ENCODE measurements at places on chromosomes 12 and 14.

DNA sequence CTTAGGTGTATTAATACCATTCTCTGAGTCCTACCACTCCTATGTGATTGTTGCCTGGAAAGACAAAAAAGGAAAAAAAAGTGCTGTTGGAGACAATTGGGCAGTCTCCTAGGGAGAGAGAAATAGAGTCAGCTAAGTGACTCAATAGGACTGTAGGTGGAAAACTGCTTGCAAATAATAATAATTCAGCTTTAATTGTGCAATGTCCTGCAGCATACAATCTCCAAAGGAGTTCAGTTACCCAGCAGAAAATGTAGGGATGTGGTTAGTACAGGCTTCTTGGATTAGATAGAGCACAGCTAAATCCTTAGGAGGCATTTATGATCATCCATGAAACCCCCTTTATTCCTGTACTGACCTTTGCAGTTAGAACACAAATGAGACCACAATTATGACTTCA lies 3.0 kb upstream of the SRSF9 start:
- DNase-seq, result no peak

GRCh38 chr14:99604278-99604765 lies 315 bp upstream of the CCDC85C start:
- peak; percentile 98 for DNase-seq

DNA sequence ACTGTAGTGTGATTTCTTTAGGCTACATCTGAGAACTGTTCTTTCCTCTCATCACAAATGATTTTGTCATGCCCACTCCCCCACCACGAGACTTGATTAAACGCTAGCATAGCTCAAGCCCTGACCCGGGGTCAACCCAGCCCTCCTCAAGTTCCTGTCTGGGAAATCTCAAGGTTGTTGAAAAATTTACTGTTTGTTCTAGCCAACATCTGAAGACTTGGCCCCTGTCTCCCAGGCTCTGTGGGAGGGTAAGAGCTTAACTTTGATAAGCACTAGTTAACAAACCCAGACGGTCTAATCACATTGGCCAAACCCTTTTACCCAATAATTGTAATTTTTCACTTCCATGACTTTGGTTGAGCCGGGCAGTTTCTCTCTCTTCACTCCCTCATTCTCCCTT lies 86.2 kb upstream of the AMIGO2 start:
- DNase-seq, result no peak

GRCh38 chr14:90354551-90355298 lies 23.0 kb upstream of the NRDE2 start:
- DNase-seq, result no peak

DNA sequence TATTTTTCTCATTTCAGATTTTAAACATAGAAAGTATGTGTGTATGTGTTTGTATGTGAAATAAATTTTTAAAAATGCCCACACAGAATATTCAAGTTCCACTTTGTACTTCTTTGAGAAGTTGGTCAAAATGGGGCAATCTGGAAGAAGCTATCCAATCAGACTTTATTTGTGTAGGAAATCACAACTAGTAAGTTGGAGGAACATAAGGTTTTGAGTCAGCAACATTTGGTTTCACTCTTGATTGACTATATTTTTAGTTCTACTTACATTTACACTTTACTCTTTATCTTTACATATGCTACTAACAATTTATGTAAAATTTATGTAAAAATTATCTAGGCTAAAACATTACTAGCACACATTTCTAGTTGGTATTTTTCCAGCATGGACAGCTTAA lies 128.1 kb downstream of the ATXN7L3B start:
- DNase-seq, result no peak

DNA sequence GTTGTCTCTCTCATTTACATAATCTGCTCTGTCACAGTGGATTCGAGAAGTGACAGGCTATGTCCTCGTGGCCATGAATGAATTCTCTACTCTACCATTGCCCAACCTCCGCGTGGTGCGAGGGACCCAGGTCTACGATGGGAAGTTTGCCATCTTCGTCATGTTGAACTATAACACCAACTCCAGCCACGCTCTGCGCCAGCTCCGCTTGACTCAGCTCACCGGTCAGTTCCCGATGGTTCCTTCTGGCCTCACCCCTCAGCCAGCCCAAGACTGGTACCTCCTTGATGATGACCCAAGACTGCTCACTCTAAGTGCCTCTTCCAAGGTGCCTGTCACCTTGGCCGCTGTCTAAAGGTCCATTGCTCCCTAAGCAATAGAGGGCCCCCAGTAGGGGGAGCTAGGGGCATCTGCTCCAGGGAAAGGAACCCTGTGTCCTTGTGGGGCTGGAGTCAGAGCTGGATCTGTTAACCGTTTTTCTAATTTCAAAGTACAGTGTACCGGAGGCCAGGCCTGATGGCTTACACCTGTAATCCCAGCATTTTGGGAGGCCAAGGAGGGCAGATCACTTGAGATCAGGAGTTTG lies 5.1 kb downstream of the ERBB3 start:
- DNase-seq, result no peak

DNA sequence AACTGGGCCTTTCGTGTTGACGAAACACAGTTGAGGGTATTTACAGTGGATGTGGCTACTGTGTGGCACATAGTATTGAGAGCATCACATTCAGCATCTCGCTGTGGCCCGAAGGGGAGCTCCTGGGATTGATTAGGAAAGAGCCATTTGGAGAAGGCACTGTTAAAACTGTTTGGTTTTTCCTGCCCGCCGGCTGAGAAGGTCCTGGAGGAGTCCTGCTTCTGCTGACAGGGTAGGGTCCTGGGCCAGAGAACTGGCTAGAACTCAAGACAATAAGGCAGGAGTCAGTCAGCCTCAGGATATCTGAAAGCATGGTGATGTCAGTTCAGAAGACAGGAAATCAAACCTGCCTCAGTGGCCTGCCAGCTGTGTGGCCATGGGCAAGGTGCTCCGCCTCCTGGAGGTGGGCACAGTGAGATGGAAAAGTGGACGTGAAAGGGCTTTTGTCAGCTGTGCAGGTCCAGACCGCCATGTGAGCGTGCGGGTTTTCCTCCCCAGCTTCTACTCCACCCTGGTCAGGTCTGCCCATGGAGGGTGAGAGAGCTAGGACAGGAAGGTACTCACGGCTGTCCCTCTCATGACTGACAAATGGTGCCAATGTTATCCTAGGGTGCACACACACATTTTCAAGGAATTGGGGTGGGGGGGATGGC lies 92.3 kb downstream of the NTF3 start:
- DNase-seq, result no peak

DNA sequence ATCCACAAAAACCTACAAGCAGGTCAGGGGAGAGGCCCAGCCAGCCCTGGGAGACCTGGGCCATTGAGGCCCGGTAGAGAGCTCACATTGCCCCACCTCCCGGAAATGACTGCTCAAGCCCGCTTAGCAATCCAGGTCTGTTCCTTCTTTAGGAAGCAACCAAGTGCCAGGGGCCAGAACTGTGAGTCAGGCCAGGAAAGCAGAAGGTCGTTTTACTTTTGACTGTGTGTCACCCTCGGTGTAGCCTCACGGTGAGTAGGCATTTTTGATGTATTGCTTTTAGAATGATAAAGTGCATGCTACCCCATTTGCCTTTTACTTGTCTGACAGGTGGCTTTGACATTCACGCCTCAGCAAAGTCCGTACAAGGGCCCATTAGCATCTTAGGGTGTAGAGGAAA lies 25.4 kb upstream of the PWP1 start:
- no peak for DNase-seq

DNA sequence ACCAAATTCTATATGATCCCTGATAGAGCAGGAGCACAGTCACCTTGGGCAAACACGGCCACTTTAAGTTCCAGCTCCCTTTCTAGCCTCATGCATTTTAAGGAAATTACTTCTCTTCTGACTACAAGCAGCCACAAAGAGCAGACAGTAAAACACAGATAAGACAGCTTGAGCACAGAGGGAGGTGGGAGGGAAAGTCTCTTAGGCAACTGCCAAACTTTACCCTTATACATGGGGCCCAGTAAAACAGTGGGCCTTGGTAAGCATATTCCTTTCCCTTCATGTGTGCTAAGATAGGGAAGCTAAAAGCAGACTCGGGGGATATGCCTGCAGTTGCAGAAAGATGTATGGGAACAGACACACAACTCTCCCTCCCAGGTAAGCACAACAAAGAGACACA lies 235.9 kb downstream of the CPNE8 start:
- no peak for DNase-seq

DNA sequence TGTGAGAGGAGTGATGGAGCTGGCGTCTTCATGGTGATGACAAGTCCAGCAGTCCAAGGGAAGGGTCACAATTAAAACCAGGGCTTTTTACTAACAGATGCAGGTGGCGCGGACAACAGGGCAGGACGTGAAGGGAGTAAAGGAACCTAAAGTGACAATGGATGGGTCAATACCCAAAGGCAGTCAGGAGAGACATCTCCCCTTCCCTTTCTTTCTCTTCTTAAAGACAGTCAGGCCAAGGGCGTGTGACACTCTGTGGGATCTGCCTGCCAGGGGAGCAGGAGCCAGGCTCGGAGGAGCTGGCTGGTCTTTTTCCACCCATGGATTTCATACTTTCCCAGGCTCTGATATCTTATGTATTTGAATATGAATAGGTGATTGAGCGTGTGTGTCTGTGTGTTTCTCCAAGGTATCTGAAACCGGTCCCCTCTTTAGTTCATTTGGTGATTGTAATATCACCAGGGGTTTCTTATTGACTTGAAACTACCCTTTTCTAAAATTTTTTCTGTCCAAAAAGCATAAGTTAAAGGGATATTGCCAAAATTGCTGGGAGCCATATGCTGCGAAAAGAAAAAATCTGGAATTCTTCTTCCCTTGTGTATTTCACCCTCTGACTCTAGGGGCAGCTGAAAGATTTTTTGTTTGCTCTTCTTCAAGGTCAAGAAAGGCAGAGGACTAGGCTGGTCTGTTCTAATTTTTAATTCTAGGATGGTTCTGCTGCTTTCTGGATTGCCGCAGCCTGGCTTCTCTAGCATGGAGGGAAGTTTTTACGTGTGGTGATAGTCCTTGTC lies 61.8 kb downstream of the FBXL14 start:
- no peak for DNase-seq

DNA sequence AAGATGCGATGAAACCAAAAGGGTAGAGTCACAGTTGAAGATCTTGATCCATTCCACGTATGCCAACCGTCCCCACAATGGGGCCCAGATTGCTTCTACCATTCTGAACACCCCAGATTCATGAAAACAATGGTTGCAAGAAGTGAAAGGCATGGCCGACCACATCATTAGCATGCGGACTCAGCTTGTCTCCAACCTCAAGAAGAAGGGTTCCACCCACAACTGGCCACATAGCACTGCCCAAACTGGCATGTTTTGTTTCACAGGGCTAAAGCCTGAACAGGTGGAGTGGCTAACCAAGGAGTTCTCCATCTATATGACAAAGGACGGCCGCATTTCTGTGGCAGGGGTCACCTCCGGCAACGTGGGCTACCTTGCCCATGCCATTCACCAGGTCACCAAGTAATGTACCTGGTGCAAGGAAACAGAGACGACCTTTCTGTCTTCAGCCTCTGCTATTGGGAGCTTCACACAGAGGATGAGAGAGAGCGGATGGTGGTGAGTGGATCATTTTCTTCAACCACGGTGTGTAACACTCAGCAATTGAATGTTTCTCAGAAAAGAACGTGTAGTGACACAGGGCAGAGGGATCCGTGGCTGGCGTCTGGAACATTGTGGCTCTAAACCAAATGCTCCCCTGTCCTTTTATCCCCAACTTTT lies 26.8 kb upstream of the CLEC2D start:
- no peak for DNase-seq

GRCh38 chr12:107749083-107749482 lies 11.9 kb downstream of the PRDM4 start:
- DNase-seq, result no peak

DNA sequence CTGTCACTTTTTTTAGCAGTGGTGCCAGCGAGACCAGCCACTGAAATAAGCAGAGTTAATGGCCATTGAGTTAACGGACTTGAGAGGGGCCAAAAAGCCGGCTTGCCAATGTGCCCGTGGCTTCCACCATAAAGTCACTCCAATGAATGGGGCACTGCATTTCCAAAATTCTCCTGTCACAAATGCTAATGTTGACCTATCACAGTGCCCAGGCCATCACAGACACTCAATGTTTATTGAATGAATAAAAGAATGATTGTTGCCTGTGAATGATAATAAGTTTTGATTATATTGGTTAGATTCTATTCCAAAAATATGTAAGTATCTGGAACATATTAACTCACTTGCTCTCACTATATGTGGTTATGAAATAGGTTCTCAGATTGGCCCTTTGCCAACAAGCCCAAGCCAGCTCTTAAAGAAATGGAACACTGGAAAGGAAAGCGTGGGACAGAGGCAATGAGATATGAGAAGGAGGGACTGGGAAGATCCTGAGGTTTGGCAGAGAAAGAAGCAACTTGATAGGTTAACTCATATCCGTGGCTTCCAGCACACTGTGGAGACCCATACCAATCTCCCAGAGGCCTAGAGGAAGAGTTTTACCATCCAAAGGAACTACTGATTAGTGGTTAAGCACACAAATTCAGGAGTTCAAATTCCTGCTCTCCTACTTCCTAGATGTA lies 108.7 kb downstream of the BTG1 start:
- no peak for DNase-seq

DNA sequence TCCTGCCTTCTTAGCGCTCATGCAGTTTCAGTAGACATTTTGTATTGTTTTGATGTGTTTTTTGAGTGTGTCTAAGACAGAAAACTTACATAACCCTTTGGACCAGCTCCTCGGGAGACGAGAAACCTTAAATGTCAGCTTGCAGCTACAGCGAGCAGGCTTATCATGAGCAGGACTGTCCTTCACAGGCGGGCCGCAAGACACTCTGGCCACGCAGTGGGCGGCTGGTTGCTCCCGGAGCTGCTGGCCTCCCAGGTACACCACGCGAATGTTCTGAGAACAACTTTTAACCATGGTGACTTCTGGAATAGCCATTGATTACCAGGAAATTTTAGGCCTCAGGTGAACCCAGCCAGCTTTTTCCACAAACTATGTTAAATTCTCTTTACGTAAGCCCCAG lies 164.1 kb upstream of the DIO3 start:
- DNase-seq, result no peak

- DNase-seq, result peak; percentile 59
These were observed 1.9 kb downstream of the MNAT1 start for GRCh38 chr14:60736494-60736893.

DNA sequence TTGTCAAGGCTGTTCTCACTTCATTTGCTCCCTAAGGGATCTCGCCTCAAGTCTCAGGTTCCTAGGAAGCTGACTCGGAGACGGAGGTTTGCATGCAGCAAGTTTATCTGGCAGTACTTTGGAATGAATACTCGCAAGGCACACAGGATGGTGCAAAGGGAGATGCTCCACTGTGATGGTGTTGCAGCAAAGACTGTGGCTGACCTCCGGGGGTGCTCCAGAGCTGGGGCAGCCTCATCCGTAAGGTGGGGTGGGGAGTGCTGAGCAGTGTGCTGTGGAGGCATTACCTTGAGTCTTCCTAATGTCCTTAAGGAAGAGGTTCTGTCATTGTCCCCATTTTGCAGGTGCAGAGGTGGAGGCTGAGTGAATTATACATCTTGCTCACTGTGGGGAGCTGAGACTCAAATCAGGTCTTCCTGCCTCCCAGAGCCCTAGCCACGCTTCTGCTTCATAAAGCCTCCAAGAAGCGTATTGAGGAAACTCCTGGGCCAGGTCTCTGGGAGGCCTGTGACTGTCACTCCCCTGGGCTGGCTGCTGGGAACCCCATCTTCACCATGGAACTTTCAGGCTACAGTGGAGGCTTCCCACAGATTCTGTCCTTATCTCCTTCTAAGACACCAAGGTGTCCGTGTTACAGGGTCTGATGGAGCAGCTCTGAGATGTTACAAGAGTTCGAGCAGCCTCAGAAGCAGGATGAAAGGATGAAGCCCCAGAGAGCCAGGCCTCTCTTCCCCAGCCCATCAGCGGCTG lies 39.5 kb downstream of the GALNT16 start:
- no peak for DNase-seq

- DNase-seq, result no peak
These were observed 113.3 kb downstream of the PRMT8 start for GRCh38 chr12:3604286-3604685.

- no peak for DNase-seq
These were observed 903.1 kb downstream of the BCL11B start for GRCh38 chr14:98368916-98369315.
